ENCODE measurements at places on chromosomes 2 and 18.

DNA sequence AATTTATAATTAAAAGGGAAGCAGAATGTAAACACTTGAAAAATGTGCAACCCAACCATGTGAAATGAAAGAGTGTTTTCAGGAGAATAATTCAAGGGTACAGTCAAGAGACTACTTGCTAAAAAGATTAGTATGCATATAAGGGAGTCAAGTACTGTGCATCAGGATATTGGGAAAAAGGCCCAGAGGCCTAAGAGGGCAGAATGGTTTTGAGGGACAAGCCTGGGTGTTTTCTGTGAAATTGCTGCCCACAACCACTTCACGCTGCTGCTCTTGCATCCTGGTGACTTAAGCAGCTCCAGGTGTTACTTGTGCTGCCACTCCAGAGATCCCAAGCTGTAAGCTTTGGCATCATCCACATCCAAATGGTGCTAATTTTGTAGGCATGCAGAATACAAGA is 165.2 kb downstream of the AGPS start:
- no peak overlapping the region for H3K4me3 ChIP-seq
- DNase-seq = no peak
- peaks cover 4% of the 10 kb centered on the region for H3K4me1 ChIP-seq
- H3K27ac ChIP-seq = no peak overlapping the region
- H3K36me3 ChIP-seq = no peaks in the 10 kb centered on the region
- no peaks in the 10 kb centered on the region for H3K27me3 ChIP-seq

- DNase-seq = no peak
- no peaks in the 10 kb centered on the region for H3K36me3 ChIP-seq
- H3K27ac ChIP-seq = peak overlapping the region; percentile 91
- no peak overlapping the region for H3K4me3 ChIP-seq
Measured at GRCh38 chr2:20052861-20053281, 1.4 kb upstream of the LAPTM4A start.

DNA sequence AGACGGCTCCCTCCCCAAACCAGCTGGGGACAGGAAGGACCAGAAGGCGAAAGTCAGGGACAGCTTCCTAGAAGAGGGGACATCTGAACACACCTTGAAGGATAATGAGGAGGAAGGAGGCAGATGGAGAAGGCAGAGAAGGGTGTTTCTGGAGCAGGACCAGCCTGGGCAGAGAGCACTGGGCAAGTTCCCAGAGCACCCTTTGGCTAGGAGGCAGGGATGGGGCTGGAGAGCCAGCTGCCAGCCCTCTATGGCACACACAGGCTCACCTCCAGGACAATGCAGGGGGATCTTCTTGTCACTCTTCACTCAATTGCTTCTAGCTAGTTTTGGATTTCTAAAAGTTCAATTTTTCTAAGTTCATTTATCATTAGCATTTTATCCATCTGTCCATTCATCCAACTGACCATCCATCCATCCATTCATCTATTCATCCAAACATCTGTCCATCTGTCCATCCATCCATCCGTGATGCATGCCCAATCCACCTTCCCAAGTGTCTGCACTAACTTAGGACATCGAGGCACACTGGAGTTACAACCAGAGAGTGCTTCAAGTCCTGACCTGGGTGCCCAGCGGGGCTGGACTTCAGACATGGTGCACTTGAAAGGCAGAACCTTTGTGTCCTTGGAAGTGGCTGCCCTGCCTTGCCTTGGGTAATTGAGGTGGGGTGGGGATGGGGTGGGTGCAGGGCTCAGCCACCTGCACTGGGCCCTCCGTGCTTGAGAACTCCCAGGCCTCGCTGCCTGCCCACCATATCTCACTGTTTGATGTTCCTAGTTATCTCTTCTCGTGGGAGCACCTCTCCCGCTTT is 42.5 kb downstream of the INHBB start:
- no peak for DNase-seq
- peaks cover 5% of the 10 kb centered on the region for H3K27me3 ChIP-seq
- H3K4me1 ChIP-seq = no peaks in the 10 kb centered on the region
- H3K36me3 ChIP-seq = no peaks in the 10 kb centered on the region

- no peaks in the 10 kb centered on the region for H3K36me3 ChIP-seq
- H3K4me3 ChIP-seq = no peak overlapping the region
- peaks cover 67% of the 10 kb centered on the region for H3K27me3 ChIP-seq
Measured at GRCh38 chr2:232486558-232487384, 863 bp downstream of the ECEL1 start.

DNA sequence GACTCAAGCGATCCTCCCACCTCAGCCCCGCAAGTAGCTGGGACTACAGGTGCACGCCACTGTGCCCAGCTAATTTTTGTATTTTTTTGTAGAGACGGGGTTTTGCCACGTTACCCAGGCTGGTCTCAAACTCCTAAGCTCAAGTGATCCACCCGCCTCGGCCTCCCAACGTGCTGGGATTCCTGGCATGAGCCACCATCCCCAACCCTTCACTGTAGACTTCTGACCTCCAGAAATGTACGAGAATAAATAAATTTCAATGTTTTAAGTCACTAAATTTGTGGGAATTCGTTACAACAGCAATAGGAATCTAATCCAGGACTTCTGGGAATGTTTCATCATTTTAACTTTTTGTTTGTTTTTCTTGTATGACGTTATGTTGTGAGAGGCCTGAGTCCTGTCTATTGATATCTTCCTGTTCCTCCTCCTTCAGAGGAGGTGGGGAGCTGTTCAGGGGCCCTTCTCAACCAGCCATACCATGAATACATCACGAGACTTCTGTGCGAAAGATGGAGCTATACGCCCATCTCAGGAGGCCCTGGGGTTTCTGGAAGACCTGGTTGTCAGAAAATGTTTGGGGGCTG is 40.0 kb downstream of the TEX44 start:
- no peak for DNase-seq
- H3K27me3 ChIP-seq = no peaks in the 10 kb centered on the region
- H3K4me1 ChIP-seq = peaks cover 3% of the 10 kb centered on the region
- H3K36me3 ChIP-seq = no peaks in the 10 kb centered on the region
- no peak overlapping the region for H3K4me3 ChIP-seq
- peak overlapping the region; percentile 56 for H3K27ac ChIP-seq

DNA sequence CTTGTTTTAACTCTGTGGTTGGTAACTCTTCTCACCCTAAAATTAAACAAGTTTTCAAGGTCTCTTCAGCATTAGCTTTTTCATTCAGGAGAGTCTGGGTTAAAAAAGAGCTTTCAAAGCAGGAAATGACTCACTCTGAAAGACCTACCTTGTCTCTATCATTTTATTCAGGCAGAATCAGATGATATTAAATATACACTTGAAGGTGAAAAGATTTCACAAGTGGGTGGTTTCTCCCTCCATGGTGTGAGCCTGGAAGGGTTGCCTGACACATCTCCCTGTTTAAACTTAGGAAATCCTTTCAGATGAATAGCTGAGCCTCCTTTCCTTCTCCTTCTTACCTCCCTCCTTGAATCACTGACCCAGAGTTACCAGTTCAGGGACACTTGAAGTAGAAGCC is 1402.0 kb upstream of the PIK3C3 start:
- H3K4me3 ChIP-seq = no peak overlapping the region
- DNase-seq = no peak
- H3K4me1 ChIP-seq = no peaks in the 10 kb centered on the region
- no peaks in the 10 kb centered on the region for H3K27me3 ChIP-seq

- H3K27me3 ChIP-seq = no peaks in the 10 kb centered on the region
- H3K27ac ChIP-seq = no peak overlapping the region
- H3K4me1 ChIP-seq = no peaks in the 10 kb centered on the region
- H3K4me3 ChIP-seq = no peak overlapping the region
- H3K36me3 ChIP-seq = no peaks in the 10 kb centered on the region
Measured at GRCh38 chr2:183404392-183404791, 280.1 kb downstream of the NUP35 start.

DNA sequence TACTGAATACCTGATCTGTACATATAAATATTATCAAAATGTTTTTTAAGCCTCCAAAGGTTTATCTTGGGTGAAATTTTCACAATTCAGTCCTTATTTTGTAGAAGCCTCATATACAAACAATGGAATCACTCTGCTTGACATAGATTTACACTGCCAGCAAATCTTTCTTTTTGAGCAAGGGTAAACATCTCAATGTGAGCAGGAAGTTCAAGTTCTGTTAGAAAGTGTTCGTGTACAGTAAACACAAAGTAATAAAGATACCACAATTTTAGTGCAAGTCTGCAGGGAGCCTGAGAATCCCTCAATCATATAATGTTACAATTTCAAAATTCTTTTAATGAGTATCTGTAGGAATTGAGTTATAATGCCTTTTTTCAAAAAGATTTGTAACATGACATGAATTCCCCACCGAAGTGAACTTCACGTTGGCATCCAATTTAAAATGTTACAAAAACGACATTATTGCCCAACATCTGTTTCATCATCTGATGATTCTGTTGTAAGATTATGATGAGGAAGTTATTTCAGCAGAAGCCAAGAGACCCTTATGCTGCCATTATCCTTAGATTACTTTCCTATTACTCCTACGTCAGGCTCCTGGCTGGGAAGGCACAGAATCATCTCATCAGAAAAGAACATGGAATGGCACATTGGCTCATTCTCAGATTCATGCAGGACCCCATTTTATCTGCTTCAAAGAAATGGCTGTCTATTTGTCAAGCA is 283.9 kb upstream of the ACVR2A start:
- DNase-seq = no peak
- no peaks in the 10 kb centered on the region for H3K4me1 ChIP-seq
- no peaks in the 10 kb centered on the region for H3K27me3 ChIP-seq
- H3K36me3 ChIP-seq = no peaks in the 10 kb centered on the region
- H3K4me3 ChIP-seq = no peak overlapping the region

DNA sequence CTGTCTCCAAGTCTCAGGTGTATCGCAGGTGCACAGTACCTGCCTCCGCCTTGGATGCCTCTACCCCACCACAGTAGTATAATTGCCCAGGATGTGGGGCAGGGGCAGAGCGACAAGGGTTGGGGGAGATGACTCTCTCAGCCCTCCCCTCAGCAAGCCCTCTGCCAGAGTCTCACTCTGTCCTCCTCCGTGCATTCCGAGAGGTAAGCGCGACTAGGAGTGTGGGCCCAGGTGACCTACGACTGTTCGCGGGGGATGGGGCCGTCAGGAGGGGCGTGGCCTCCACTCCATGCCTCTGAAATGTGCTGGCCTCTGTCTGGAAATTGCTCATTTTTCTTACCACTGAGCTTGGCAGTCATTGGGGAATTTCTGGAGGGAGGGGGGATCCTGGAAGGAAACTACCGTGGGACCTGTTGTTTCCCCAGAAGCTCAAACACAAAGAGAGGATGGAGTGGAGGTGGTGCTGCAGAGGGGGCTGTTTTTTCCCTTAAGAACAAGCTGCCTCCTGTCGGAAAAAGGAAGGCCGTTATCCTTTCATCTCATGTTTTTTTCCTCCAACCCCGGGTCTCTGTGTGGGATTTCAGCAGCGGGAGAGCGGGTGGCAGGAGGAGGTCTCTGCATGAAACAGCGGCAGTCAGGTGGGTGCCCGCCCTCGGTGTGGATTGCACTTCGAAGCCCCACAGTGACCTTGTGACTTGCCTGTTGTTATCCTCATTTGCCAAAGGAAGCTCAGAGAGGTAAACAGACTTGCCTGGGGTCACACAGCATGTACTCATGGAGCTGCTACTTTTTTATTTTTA is 13.0 kb upstream of the RALB start:
- no peaks in the 10 kb centered on the region for H3K36me3 ChIP-seq
- H3K27ac ChIP-seq = no peak overlapping the region
- H3K4me3 ChIP-seq = no peak overlapping the region

- no peaks in the 10 kb centered on the region for H3K27me3 ChIP-seq
- no peak for DNase-seq
- no peaks in the 10 kb centered on the region for H3K36me3 ChIP-seq
- no peak overlapping the region for H3K27ac ChIP-seq
Measured at GRCh38 chr18:47815486-47816270, 114.8 kb downstream of the SMAD2 start.

- no peak for DNase-seq
- no peaks in the 10 kb centered on the region for H3K4me1 ChIP-seq
- no peaks in the 10 kb centered on the region for H3K27me3 ChIP-seq
- no peak overlapping the region for H3K4me3 ChIP-seq
- no peak overlapping the region for H3K27ac ChIP-seq
Measured at GRCh38 chr2:171394164-171394740, 39.5 kb downstream of the METTL8 start.

GRCh38 chr18:53541924-53542323 is 682.5 kb downstream of the MBD2 start:
- H3K27me3 ChIP-seq = no peaks in the 10 kb centered on the region
- no peaks in the 10 kb centered on the region for H3K4me1 ChIP-seq
- no peak overlapping the region for H3K27ac ChIP-seq
- no peak for DNase-seq
- H3K4me3 ChIP-seq = no peak overlapping the region

DNA sequence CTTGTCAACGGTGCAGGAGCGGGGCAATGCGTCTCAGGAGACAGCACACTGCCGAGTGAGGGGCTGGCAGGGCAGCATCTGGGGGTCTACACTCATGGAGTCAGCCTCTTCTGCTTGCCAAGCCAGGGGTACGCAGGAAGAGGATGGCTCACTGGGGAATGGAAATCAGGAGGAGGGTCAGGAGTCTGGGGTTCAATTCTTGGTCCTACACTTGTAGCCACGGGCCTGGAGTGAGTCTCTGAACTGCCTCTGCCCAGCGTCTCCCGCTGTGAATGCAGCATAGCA is 70.0 kb downstream of the CAPN13 start:
- H3K4me1 ChIP-seq = no peaks in the 10 kb centered on the region
- no peaks in the 10 kb centered on the region for H3K36me3 ChIP-seq
- no peak overlapping the region for H3K4me3 ChIP-seq
- no peaks in the 10 kb centered on the region for H3K27me3 ChIP-seq

- H3K4me3 ChIP-seq = no peak overlapping the region
- H3K27ac ChIP-seq = no peak overlapping the region
- no peaks in the 10 kb centered on the region for H3K36me3 ChIP-seq
Measured at GRCh38 chr2:100427627-100428258, 10.3 kb upstream of the CHST10 start.

- H3K4me3 ChIP-seq = no peak overlapping the region
- H3K36me3 ChIP-seq = no peaks in the 10 kb centered on the region
- no peak for DNase-seq
- H3K27ac ChIP-seq = no peak overlapping the region
- H3K4me1 ChIP-seq = peaks cover 16% of the 10 kb centered on the region
Measured at GRCh38 chr2:85421260-85422071, 3.0 kb downstream of the SH2D6 start.

DNA sequence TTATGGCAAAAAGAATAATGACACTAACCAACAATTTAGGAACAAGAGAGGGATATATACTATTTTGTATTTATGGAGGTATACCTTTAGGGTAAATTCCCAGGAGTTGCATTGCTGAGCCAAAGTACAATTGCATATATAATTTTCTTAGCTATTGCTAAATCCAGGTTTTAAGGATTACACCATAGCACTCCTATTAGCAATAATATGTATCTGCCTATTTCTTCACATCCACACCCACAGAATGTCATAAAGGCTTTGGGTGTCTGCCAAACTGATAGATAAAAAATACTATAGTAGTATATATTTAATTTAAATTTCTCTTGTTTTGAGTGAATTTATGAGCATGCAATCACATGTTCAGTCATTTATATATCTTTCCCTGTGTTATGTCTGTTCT is 11.5 kb upstream of the SERPINB13 start:
- no peak overlapping the region for H3K27ac ChIP-seq
- no peaks in the 10 kb centered on the region for H3K4me1 ChIP-seq
- H3K4me3 ChIP-seq = no peak overlapping the region
- no peaks in the 10 kb centered on the region for H3K36me3 ChIP-seq
- H3K27me3 ChIP-seq = no peaks in the 10 kb centered on the region

All from thymus (tissue), 14 donors.